ENCODE measurements at places on chromosomes 2 and 18. TPM values are rescaled to one million over a fixed set of nuclear protein-coding genes. Genes with fewer than 3 reads are reported as not detected.

The HNMT gene
- total RNA-seq: 0.22 TPM

The CRYBA2 gene
- not detected for total RNA-seq

The ASB18 gene
- total RNA-seq: not detected

The EVX2 gene
- not detected for total RNA-seq

The FAM136A gene
- 34.5 TPM for total RNA-seq

The AQP12A gene
- total RNA-seq: not detected

The SH3BP4 gene
- 0.82 TPM for total RNA-seq

The ZNF521 gene
- total RNA-seq: 0.51 TPM

The G6PC2 gene
- total RNA-seq: not detected

The DNAH7 gene
- not detected for total RNA-seq

The CHRND gene
- not detected for total RNA-seq

The TRAPPC12 gene
- total RNA-seq: 103 TPM

The SPR gene
- 0.35 TPM for total RNA-seq

The ANKRD29 gene
- 0.28 TPM for total RNA-seq

The ASPRV1 gene
- 1.2 TPM for total RNA-seq

The EPB41L5 gene
- 7.3 TPM for total RNA-seq

The DHRS9 gene
- not detected for total RNA-seq

The SLC20A1 gene
- total RNA-seq: 65.8 TPM

The MC5R gene
- not detected for total RNA-seq

The HRH4 gene
- 0.43 TPM for total RNA-seq

The BMPR2 gene
- total RNA-seq: 15.1 TPM

The ABCB11 gene
- 0.03 TPM for total RNA-seq

The ITM2C gene
- total RNA-seq: 34.8 TPM

The MTCL1 gene
- 0.43 TPM for total RNA-seq

The WDFY1 gene
- total RNA-seq: 45.2 TPM

The AUP1 gene
- total RNA-seq: 162 TPM

The CD207 gene
- not detected for total RNA-seq

Measured in T-cell (primary cell).